Caco-2 (cell line): ENCODE measurements at places on chromosomes 1 and 21. TPM values are rescaled to one million over a fixed set of nuclear protein-coding genes. Genes with fewer than 3 reads are reported as not detected.

MARCKSL1 gene
- 150 and 159 TPM in 2 replicates for total RNA-seq

ERICH3 gene
- total RNA-seq, result not detected in 2 replicates

CTNNBIP1 gene
- 17.1 and 17.5 TPM in 2 replicates for total RNA-seq

DIRAS3 gene
- not detected in 2 replicates for total RNA-seq

PDPN gene
- 0.49 TPM in 1 of 2 replicates, not detected in the other for total RNA-seq

MCOLN2 gene
- not detected in 2 replicates for total RNA-seq

PEX19 gene
- 56.3 and 59.3 TPM in 2 replicates for total RNA-seq

KIRREL1 gene
- 41.5 and 45.4 TPM in 2 replicates for total RNA-seq

SLC26A9 gene
- total RNA-seq, result 0.30 TPM in 1 of 2 replicates, not detected in the other

BARHL2 gene
- total RNA-seq, result not detected in 2 replicates

ANGPTL3 gene
- total RNA-seq, result 0.77 and 0.86 TPM in 2 replicates

RORC gene
- total RNA-seq, result not detected in 2 replicates

DNA sequence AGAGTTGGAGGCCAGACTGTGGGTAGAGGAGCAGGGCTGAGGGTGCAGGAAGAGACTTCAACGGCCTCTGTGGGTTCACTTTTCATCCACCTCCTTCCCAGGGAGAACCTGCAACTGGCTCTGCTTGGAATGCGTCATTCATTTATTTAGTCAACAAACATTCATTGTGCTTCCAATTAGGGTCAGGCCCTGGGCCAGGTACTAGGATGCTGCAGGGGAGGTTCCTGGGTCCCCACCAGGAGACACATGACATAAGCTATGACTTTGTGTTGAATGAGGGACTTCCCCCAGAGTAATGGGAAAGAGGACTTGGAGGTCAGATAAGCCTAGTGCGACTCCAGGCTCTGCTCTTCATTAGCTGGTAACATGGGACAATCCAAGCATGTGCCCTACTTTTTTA lies 46.3 kb upstream of the RPL11 start:
- DNase-seq, result no peak

GRCh38 chr21:44823179-44823660 lies 5.4 kb upstream of the SUMO3 start:
- no peak for DNase-seq

DNA sequence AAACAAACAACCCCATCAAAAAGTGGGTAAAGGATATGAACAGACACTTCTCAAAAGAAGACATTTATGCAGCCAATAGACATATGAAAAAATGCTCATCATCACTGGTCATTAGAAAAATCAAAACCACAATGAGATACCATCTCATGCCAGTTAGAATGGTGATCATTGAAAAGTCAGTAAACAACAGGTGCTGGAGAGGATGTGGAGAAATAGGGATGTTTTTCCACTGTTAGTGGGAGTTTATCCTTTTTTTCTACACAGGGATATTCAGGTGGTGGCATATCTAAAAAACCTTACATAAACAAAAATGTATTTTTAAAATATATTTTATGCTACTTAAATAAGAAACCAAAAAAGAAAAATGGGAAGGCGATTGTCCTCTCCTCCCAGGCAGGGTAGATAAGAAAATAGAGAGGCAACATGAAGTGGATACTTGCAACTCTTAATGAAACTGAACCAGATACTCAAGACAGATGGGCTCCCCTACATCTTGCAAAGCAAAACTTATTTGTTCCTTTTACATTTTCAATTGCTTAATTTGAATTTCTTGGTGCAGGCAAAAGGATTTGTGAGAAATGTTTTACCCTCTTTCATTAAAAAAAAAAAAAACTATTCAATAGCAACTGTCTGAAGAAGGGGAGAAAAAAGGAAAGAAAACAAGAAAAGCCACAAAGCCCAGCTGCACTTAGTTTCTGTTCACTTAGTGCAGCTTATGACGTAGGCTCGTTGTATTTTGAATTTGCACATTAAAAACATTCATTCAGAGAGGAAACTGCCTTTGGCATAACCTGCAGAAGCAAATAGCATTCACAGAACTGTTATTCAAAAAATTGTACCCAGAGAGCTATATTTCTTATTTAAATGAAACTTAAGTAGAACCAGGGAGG lies 36.9 kb upstream of the RGS1 start:
- DNase-seq, result no peak

GRCh38 chr1:182003953-182004586 lies 57.4 kb downstream of the ZNF648 start:
- no peak for DNase-seq

DNA sequence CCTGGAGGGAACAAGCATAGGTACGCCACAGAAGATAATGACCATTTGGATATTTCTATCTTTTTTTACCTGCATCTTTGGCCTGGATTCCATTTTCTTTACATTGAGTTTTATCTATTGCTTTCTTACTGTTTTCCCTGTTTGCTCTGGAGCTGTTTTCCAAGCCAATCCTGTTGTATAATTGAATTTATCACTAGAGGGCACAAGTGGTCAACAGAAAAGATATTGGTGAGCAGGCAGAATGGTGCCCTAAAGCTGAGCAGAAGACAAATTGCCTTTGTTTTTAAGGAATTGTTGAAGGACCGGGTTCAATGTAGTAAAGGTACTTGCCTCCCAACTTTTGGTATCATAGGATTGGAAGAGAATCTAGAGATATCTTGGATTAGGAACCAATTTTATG lies 152.8 kb downstream of the PPP1R12B start:
- DNase-seq, result no peak

DNA sequence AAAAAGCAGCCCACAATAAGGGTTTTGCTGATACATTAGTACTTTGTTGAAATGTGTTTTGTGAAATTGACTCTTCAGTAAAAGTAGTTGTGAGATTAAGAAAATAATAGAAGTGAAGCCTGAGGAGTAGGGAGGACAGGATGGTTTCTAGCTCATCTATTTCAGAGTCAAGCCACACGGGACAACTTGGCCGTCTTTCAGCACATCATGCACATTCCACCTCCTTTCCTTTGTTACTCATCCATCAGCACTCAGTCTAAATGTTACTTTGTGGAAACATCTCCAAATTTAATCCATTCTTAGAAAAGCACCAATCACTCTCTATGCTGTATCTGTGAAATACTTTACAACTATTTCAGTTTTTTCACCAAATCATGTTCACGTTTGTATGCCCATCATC lies 223.3 kb downstream of the FGGY start:
- no peak for DNase-seq

- DNase-seq, result no peak
These were observed 52.9 kb downstream of the MPZL1 start for GRCh38 chr1:167774710-167775109.

- DNase-seq, result no peak
These were observed 23.8 kb downstream of the STUM start for GRCh38 chr1:226572325-226572726.

DNA sequence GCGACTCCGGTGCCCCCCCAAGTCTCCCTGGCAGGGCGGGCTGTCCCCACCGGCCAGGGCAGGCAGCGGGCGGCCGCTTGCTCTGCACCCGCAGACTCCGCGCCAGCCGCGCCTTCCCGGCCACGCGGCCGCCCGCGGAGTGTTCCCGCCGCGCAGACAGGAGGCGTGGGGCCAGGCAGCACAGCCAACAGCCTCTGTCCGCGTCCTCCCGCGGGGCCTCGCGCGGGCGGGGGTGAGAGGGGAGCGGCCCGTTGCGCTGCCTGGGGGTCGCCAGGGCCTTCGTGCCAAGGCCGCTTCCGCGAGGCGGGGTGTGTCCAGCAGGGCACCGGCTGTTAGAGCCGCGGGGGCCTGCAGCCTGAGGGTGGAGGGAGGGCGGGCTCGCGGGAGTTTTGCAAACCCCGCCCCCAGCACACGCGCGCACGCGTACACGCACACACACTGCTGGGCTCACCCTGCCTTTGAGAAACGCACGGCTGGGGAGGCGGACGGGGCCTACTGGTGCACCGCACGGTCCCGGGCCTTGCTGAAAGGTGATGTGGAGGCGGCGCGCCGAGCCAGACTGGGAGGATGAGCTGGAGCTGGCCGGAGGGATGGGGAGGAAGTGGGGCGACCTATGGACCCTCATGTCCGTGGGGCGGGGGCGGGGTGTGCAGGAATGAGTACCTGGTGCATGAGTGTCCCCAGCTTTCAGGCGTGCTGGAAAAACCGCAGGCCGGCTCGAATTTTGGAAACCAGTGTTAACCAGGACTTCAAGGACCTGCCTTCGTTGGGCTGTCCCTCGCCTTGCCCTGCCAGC lies 41.5 kb downstream of the KIAA1614 start:
- DNase-seq, result peak; percentile 71

- no peak for DNase-seq
These were observed 17.8 kb upstream of the PLD5 start for GRCh38 chr1:242542271-242542670.

DNA sequence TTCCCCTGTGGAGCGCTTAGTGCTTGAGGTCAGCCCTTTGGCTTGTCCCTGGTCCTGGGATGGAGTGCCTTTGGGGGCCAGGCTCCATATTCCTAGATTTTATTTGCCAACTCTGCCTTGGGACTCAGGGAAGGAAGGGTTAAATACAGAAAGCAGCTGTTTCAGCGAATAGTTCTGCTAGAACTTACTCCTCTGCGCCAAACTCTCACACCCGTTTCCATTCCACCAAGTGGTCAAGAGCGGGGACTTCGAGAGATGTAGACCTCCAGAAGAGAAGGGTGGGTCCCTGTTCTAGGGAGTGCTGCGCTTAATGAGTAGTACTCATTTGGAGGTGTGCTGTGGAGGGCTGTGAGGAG lies 704 bp upstream of the TOMM40L start:
- no peak for DNase-seq

DNA sequence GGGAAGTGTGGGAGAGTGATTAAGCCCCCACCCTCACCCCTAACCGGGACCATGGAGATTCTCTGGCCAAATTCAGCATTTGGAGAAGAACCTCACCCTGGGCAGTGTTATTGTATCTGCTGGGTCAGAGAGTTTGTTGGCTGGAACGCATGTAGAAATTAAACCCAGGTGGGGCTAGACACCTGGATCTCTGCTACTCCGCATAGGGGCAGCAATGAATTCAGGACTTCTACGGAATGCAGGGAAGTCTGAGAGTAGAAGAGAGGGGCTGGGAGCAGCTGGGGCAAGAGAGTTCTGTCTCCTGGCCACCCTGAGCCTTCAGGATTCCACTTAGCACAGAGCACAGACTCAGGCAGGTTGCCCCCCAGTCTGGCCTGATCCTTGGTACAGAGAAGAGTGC lies 3.6 kb upstream of the CRABP2 start:
- DNase-seq, result no peak

DNA sequence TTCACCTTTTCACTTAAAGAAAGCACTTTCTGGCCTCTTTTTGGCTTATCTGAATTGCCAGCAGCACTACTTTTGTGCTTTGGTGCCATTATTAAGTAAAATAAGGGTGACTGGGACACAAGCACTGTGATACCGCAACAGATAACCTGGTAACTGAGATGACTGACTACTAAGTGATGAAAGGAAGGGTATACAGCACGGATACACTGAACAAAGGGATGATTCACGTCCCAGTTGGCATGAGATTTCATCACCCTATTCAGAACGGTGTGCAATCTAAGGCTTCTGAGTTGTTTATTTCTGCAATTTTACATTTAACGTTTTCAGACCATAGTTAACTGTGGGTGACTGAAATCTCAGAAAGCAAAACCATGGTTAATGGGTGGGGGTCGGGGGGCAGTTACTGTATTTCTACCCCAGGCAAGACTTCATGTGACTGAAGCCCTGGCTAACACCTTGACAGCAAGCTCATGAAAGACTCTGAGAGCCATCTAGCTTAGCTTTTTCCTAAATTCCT lies 102.8 kb downstream of the CLIC6 start:
- no peak for DNase-seq

- DNase-seq, result no peak
These were observed 173.9 kb upstream of the HOOK1 start for GRCh38 chr1:59640851-59641250.

- DNase-seq, result peak; percentile 83
These were observed at the start of gene PEX11B for GRCh38 chr1:145918144-145918991. Gene PEX11B, minus strand, starts transcription at chr1:145918717. Its CDS starts 29 bp downstream, at chr1:145918688.

DNA sequence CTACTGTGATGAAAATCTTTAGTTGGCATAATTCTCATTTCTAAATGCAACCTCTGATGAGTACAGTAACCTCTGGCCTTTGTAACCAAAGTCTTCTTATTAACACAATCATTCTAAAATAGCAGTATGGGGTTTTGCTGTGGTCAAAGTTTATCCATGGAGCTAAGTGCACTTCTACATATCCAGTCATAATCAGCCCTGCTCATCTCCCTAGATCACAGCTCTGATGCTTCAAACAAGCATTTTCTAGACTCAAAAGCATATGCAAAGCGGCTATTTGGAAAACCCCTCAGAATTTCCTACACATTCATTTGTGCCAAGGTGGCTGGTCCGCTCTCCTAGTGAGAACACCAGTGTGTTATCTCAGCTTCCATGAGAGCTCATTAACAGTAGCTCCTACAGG lies 418.6 kb downstream of the MRPL39 start:
- no peak for DNase-seq
